Stimulated activated CD4-positive, alpha-beta T cell treated with anti-CD3 and anti-CD28 coated beads, Interleukin-4, amount 100 ng/mL, for 4 hours (primary cell): ENCODE measurements at places on chromosomes 13 and 19.

DNA sequence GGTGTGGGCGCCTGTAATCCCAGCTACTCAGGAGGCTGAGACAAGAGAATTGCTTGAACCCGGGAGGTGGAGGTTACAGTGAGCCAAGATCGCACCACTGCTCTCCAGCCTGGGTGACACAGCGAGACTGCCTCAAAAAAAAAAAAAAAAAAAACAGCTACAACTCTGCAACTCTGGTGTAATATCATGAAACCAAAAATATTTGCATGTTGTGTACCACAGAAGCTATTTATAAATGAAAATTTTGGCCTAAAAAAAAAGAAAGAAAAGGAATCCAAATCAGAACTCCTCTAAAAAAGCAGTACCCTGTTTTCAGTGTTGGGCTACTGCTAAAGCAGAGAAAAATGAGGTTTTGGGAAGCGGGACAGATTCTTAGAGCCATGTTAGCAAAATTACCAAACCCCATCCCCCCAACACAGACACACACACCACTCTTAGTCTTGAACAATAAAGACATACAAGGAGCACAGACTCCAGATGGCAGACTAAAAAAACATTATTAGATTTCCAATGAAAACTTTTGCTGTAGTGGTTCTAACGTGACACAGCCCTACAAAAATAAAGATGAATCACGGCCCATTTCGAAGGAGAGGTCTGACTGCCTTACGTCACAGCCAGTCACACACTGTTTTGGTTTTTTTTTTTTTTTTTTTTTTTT, 51.5 kb downstream of the INSR start:
- no peak for DNase-seq

- DNase-seq = no peak
These were observed 2.7 kb upstream of the MIDN start for GRCh38 chr19:1245494-1246264.

GRCh38 chr19:21843081-21843480, 7.1 kb upstream of the ZNF43 start:
- DNase-seq = no peak

DNA sequence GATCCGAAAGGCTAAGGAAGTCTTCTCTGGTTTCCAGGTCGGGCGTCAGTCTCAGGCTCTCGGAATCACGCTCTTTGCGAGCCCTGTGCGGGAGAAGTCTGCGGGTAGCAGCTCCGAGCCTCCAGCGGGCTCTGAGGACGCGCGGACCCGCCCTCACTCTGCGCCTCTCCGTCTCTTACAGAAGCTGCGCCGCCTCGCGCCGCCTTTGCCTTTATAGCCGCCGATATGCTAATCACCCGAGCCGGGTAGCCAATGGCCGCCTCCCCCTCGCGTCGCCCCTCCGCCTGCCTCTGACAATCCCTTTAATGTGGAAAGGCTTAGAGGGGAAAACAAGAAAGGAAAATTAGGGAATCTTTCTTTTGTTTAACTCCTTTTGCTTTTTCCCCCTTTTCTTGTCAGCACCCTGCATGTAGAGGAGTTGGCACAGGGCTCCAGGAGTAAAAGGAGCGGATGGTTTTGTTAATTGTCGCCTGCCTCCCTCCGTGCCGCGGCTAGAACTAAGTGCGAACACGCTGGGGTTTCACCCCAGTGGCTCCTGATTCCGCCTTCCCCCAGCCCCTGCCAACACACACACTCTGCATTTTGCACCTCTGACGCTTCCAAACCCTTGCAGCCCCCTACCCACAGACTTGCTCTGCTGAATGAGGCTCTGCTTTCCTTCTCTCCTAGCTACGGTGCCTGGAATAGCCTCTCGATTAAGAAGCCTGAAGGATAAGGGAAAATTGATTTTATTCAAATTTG, at the start of gene PCDH8:
TSS of gene PCDH8 (minus strand) at position 186 of the 741 bp plus-strand sequence. CDS start 204 bp downstream, outside the sequence.
- no peak for DNase-seq

DNA sequence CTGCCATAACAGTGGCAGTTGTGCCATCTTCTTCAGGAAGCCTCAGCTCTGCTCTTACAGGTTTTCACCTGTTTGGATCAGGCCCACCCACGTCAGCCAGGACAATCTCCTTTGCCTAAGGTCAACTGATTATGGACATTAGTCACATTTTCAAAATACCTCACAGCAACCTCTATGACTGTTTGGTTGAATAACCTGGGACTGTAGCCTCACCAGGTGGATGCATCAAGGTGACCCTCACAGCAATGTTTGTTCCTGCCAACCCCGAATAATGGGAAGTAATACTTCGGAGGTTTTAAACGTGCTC, 17.2 kb upstream of the ATP12A start:
- DNase-seq = no peak

DNA sequence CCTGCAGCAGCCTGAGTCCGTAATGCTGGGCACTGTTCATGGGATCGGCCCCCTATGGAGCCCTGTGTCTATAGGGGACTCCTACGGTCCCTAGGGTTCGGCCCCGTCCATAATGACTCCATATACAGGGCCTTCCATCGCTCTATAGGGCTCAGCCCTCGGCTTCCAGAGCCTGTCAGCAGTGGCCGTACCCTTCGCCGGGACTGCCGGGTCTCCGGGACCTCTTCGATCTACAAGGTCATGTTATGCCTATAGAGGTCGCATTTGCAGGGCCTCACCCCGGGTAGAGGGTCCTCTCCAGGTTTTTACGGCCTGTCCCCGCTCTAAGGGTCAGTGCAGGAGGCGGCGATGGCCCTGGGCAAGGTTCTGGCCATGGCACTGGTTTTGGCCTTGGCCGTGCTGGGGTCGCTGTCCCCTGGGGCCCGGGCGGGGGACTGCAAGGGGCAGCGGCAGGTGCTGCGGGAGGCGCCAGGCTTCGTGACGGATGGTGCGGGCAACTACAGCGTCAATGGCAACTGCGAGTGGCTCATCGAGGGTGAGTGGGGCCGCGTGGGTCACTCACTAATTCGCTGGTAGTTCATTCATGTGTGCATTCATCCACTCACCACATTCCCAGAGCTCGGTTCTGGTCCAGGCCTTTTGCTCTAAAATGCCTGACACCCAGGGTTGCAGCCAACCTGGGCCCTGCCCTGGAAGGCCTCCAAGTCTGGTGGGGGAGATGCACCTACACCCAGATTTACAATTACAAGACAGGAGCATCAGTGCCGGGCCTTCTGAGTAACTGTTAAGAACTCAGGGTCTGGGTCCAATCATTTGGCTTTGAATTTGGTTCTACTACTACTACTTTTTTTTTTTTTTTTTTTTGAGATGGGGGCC, 699 bp downstream of the MEGF8 start:
- peak; percentile 19 for DNase-seq
